ENCODE measurements at places on chromosomes 5 and 9. TPM values are rescaled to one million over a fixed set of nuclear protein-coding genes. Genes with fewer than 3 reads are reported as not detected.
A peak's percentile ranks its signal among the peaks of the same experiment; 100 is the strongest.

DNA sequence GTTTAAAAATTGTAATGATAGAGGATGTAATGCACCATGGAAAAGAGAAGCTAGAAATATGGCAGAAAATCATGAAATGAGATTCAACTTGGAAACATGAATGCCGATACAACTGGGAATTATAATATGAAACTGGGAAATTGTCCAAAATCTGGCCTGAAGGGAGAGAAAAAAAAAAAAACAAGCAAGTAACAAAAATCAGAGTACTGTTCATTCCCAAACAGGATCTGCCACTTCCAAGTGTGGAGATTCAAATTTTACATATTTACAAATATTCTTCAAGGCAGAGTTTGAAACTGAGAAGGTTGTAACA lies 56.6 kb upstream of the MOCS2 start:
- no peak for DNase-seq

DNA sequence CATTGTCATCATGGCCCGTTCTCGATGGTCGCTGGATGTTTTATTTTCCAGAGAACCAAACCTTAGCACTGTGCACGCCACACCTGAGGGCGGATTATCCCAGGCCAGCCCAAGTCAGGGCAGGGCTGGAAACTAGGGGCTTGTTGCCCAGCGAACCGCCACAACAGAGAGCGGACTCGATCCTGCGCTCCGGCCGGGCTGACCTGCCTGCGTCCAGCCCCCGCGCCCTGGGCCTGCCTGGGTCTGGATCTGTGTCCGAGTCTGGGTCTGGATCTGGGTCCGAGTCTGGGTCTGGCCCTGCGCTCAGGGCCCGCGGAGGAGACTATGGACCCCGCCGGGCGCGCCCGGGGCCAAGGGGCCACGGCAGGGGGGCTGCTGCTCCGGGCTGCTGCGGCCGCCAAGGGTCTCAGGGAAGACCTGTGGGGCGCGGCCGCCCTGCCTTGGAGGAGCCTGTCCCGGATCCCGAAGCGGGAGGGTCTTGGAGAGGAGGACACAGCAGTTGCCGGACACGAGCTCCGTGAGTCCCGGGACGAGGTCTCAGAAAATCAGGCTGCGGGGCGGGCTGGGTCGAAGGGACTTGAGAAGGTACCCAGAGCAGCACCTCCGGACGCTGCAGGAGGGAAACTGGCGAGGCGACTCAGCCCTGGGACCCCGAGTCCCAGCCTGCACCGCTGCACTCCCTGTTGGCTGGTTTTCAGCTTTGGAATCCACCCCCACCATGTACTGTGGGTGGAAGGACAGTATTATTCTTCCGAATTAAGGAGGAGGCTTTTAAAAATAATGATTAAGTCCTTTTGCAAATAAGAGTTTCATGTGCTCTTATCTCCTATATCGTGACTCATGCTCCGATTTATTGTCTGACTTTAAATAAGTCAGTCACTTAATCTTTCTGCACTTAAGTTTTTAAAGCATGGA lies at the start of gene ANKDD1B:
ANKDD1B (plus strand) TSS at position 143 of the 915 bp plus-strand sequence; CDS start at position 325, 182 bp downstream.
- peak; percentile 83 for DNase-seq

GRCh38 chr5:165076686-165077085 lies 1571.3 kb downstream of the MAT2B start:
- no peak for DNase-seq

DNA sequence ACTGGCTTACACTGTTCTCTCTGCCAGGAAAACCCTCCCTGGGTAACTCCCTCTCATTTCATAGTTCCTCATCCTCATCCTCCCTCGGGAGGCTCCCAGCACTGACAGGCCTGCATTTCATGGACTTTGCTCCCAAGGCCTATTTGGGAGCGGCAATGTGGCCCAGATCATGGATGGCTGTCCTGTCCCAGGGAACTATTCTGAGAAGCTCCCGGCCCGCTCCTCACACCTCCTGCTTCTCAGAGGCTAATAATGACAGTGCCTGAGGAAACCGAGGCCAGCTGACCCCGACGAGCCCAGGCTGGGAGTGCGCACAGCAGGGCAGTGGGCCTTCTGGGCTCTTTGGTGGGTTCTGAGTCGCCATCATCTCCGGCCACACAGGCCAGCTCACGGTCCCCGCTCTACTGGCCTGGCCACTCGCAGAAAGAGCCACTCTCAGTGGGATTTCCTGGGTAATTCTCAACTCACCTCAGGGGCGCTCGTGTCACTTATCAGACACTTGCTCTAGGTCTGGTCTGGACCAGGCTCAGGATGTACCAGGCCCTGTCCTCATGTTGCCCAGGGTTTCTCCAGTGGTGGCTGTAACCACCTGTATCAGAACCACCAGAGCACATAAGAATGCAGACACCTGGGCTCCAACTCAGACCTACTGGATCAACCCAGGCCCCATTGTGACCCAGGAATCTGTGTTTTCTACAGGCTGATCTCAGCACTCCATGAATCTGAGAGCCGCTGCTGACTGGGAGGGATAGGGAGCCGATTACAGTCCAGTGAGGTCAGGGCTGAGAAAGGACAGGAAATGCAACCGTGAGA lies 2.0 kb upstream of the DOLPP1 start:
- no peak for DNase-seq

The INSL6 gene
- not detected for total RNA-seq

The NADK2 gene
- 27.5 TPM for total RNA-seq

The KCNV2 gene
- total RNA-seq: 1.2 TPM

The DNAJC25 gene
- 7.4 TPM for total RNA-seq
